Activated CD4-positive, alpha-beta T cell treated with anti-CD3 and anti-CD28 coated beads, Interleukin-2, amount 10 ng/mL, durations not matched to agents 7 days and 5 days (primary cell): ENCODE measurements at places on chromosomes 3 and 15. TPM values are rescaled to one million over a fixed set of nuclear protein-coding genes. Genes with fewer than 3 reads are reported as not detected.

GNB4 gene
- 7.4 TPM for total RNA-seq

TIMP4 gene
- not detected for total RNA-seq

ADPRH gene
- total RNA-seq: 1.8 TPM

THPO gene
- not detected for total RNA-seq

EIF4E3 gene
- total RNA-seq: 90.4 TPM

PLA2G4E gene
- total RNA-seq: not detected

CACNA1D gene
- 0.33 TPM for total RNA-seq

UTS2B gene
- 0.20 TPM for total RNA-seq

IP6K2 gene
- total RNA-seq: 61.2 TPM

IL16 gene
- 239 TPM for total RNA-seq

ZIC1 gene
- total RNA-seq: not detected

DNA sequence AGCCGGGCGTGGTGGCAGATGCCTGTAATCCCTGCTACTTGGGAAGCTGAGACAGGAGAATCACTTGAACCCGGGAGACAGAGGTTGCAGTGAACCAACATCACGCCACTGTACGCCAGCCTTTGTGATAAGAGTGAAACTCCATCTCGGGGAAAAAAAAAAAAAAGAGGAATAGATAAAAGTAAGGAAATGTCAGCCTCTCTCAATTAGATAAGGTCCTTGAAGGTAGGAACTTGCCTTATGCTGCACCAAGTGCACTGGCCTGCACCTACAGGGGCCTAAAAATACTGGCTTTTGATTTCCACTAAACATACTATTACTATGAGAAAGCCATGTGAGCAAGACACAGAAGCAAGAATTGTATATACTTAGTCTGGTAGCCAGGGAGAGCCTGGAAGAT, 7.1 kb downstream of the RAF1 start:
- H3K36me3 ChIP-seq: peaks cover 12% of the 10 kb centered on the region
- H3K4me1 ChIP-seq: peaks cover 40% of the 10 kb centered on the region
- no peak overlapping the region for H3K4me3 ChIP-seq
- no peaks in the 10 kb centered on the region for H3K27me3 ChIP-seq
- no peak overlapping the region for H3K27ac ChIP-seq
- no peak for DNase-seq

- no peak overlapping the region for H3K4me3 ChIP-seq
- H3K27ac ChIP-seq: no peak overlapping the region
Measured at GRCh38 chr15:42711746-42712145, 25.2 kb downstream of the CDAN1 start.

DNA sequence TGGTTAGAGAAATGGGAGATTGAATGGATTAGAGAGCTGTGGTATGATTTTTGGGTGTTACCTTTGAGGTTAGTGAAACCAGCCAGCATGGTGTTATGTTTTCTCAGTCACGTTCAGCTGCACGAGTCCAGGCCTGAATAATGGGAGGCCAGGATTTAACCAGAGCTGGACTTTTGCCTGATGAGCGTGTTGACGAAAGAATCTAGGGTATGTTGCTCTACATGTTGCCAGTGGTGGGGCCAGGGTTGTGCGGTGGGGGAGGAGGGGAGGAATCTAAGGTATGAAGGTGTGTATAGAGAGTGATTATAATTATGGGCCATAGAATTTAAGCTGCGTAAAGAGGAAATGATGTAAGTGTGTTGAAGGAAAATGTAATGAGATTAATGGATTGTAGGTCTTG, 22.8 kb downstream of the MINDY2 start:
- no peak overlapping the region for H3K27ac ChIP-seq
- H3K4me1 ChIP-seq: peaks cover 15% of the 10 kb centered on the region
- H3K27me3 ChIP-seq: no peaks in the 10 kb centered on the region
- peaks cover 29% of the 10 kb centered on the region for H3K36me3 ChIP-seq
- no peak overlapping the region for H3K4me3 ChIP-seq
- no peak for DNase-seq

DNA sequence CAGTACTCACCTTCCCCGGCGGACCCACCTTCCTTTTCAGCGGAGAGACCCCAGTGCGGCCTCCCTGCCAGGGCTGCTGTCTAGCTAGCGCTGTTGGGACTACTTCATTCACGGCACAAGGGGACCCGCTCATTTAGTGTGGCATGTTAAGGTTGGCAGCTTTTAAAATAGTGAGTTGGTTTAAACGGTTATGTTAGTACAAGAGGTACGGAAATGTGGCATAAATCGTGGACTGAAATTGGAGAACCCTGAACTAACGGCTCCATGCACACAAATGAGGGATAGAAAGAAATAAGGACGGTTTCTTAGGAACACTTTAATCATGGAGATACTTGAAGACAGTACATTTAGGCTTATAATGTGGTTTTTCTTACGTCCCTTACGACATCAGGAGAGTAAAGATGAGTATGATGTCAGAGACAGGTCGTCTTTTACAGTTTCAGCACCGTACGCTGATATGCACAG, 752 bp downstream of the CEP63 start:
- peaks cover 29% of the 10 kb centered on the region for H3K36me3 ChIP-seq
- peak overlapping the region; percentile 99 for H3K27ac ChIP-seq
- H3K4me1 ChIP-seq: peaks cover 47% of the 10 kb centered on the region
- peak; percentile 33 for DNase-seq
- no peaks in the 10 kb centered on the region for H3K27me3 ChIP-seq
- peak overlapping the region; percentile 96 for H3K4me3 ChIP-seq

DNA sequence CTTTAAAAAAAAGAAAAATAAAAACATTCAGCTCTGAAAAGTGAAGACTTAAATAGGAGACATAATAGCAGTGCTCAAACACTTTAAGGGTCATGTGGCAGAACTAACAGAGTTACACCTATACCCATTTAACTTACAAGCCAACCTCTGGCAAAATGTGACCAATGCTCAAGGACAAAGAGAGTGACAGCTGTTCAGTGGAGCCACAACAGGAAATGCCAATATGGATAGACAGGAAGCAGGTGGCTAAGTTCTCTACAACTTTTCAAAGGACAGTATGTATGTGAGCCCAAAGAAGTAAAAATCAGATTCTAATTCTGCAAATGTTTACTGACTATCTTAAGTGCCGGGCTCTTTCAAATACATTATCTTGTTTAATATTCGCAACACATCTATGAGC, 3.4 kb downstream of the TMCC1 start:
- DNase-seq: peak; percentile 22
- H3K4me3 ChIP-seq: no peak overlapping the region
- H3K27me3 ChIP-seq: no peaks in the 10 kb centered on the region

DNA sequence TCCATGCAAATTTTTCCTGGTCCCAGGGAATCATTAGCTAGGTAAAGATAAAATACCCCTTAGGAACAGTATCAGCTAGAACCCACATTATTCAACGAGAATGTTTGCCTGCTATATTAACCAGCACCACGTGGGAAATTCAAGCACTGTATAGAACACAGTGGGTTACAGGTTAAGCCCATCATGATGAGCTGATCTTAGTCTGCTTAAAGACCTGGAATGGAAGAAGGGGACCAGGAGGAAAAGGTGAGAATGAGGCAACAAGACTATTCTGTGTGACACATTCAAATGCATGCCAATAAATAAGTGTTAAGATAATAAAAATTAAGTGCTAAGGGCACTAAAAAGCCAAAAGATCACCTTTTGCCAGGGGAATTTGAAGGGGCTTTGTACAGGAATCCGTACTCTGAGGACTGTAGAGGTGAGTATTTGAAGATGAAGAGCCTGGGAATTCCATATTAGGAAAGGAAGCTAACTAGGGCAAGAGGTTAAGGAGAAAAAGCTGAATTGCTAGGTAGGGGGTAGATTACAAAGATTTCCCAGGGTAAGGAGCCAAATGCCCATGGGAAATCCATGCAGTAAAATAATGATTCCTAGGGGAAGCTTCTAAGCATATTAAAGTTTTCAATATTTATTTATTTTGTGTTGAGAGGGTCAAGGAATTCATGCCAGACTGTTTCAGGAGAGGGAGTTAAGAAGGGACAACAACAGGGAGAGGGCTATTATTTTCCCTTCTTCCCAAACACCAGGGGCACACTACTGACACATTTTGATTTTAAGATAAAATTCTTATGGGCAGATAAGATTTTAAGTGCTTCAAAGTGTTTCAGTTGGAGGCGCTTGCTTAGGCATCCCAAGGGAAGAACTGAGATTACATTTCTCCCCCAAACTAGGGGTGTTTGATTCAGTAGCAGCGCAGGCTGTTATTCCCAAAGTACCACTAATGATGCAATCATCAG, 2.3 kb upstream of the MED12L start:
- peaks cover 10% of the 10 kb centered on the region for H3K4me1 ChIP-seq
- no peak overlapping the region for H3K4me3 ChIP-seq
- DNase-seq: no peak

GRCh38 chr3:152102410-152102809, 166.3 kb upstream of the MBNL1 start:
- H3K27me3 ChIP-seq: peaks cover 8% of the 10 kb centered on the region
- DNase-seq: no peak
- H3K36me3 ChIP-seq: no peaks in the 10 kb centered on the region
- H3K4me3 ChIP-seq: no peak overlapping the region
- H3K27ac ChIP-seq: no peak overlapping the region

DNA sequence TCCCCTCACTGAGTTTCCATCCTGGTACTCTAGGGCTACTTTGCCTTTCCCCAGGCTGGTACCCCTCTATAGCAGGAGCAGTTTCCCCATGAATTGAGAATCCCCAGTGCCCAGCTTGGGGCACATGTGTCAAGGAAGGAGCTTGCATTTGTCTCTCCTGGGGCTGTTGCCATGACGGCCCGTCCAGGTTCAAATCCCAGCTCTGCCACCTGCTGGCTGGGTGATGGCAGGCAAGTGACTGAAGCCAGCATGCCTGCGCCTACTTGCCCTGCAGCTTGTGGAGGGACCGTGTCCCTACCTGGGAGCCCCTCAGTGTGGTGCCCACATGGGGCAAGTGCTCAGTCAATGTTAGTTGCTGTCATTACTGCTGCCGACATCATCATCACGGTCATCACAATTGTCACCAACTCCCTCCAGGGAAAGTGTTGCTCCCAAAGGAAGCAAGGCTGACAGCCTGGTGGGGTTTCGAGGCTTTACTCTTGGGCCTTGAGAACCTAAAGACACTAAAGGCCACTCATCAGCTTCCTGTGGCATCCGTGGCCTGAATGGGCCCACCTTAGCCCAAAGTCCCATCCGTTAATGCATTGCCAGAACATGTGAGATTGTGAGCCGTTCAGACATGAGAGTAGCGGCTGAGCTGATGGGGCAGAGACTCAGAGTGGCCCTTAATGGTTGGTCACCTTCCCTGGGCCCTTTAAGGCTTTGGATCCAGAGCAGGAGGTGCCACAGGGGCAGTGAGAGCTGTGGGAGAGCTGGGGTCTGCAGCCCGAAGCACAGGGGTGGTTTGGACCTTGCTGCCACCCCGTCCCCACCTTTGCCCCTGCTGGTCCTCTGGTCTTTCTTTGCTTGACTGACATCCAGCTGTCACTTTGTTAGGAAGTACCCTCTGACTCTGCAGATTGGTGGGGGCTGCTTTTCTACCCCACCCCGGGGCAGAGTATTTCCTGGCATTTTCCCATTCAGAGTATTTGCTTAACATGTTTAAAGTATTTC, 144.4 kb downstream of the DNAJB8 start:
- peak; percentile 69 for DNase-seq
- peaks cover 19% of the 10 kb centered on the region for H3K4me1 ChIP-seq
- no peak overlapping the region for H3K4me3 ChIP-seq
- H3K27me3 ChIP-seq: no peaks in the 10 kb centered on the region
- no peaks in the 10 kb centered on the region for H3K36me3 ChIP-seq

GRCh38 chr3:122488262-122488973, 26.3 kb downstream of the KPNA1 start:
- H3K27me3 ChIP-seq: no peaks in the 10 kb centered on the region
- peaks cover 31% of the 10 kb centered on the region for H3K36me3 ChIP-seq
- H3K4me1 ChIP-seq: peaks cover 26% of the 10 kb centered on the region
- no peak overlapping the region for H3K27ac ChIP-seq

DNA sequence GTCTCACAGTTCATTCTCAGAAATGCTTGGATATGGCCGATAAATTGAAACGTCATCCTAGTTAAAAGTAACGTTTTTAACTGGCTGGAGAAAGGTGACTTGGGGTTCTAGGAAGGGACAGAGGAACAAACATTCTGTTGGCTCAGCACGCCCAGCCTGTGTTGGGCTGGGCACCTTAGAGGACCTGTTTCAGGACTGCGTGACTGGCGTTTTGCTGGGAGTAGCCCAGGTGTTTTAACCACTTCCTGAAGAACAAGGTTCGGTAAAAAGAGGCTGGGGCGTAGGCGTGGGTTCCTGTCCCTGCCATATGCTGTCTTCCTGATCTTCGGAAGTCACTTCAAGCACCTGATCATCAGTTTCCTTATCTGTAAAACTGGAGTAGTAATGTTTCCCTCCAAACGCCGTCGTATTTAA, 1.1 kb upstream of the TLNRD1 start:
- H3K36me3 ChIP-seq: peaks cover 34% of the 10 kb centered on the region
- H3K27ac ChIP-seq: peak overlapping the region; percentile 98
- H3K4me3 ChIP-seq: peak overlapping the region; percentile 95
- no peaks in the 10 kb centered on the region for H3K27me3 ChIP-seq
- DNase-seq: peak; percentile 76

- no peaks in the 10 kb centered on the region for H3K36me3 ChIP-seq
- H3K27ac ChIP-seq: no peak overlapping the region
- H3K4me1 ChIP-seq: no peaks in the 10 kb centered on the region
Measured at GRCh38 chr3:126858401-126858800, 124.5 kb upstream of the PLXNA1 start.

GRCh38 chr3:187717572-187717971, 15.2 kb upstream of the RTP2 start:
- peaks cover 2% of the 10 kb centered on the region for H3K36me3 ChIP-seq
- H3K27ac ChIP-seq: no peak overlapping the region
- DNase-seq: no peak
- peaks cover 15% of the 10 kb centered on the region for H3K4me1 ChIP-seq
- peaks cover 15% of the 10 kb centered on the region for H3K27me3 ChIP-seq

GRCh38 chr15:101357333-101357732, 62.3 kb upstream of the SNRPA1 start:
- no peak overlapping the region for H3K27ac ChIP-seq
- no peaks in the 10 kb centered on the region for H3K27me3 ChIP-seq
- DNase-seq: no peak
- H3K4me3 ChIP-seq: no peak overlapping the region
- H3K4me1 ChIP-seq: peaks cover 5% of the 10 kb centered on the region

- H3K4me1 ChIP-seq: peaks cover 21% of the 10 kb centered on the region
- H3K27me3 ChIP-seq: no peaks in the 10 kb centered on the region
- peaks cover 5% of the 10 kb centered on the region for H3K36me3 ChIP-seq
- H3K27ac ChIP-seq: no peak overlapping the region
Measured at GRCh38 chr3:45659661-45660566, 29.3 kb upstream of the SACM1L start.

DNA sequence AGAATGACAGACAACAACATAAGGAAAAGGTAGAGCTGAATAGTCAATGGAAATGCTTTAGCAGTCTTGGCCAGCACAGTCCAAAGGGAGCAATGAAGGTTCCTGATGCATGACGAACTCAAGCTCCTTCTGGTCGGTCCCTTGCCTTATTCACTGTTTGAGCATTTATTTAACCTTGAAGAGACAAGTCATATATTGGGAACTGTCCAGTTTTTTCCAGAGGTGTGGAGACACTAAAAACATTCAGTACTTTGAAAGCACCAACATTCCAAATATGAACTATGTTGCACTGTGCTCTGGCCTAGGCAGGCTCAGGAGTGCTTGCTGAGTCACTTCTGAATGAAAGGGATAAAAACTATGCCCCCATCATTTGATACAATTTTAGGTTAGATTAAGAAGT, 384.8 kb downstream of the MECOM start:
- no peaks in the 10 kb centered on the region for H3K27me3 ChIP-seq
- no peak overlapping the region for H3K27ac ChIP-seq
- H3K4me1 ChIP-seq: no peaks in the 10 kb centered on the region
- no peak for DNase-seq
- H3K36me3 ChIP-seq: no peaks in the 10 kb centered on the region
